ENCODE measurements at places on chromosomes 1 and 21. TPM values are rescaled to one million over a fixed set of nuclear protein-coding genes. Genes with fewer than 3 reads are reported as not detected.

GRCh38 chr21:29638138-29638537 is 301.7 kb downstream of the GRIK1 start:
- H3K27me3 ChIP-seq: no peaks in the 10 kb centered on the region
- H3K4me3 ChIP-seq: no peak overlapping the region
- H3K27ac ChIP-seq: no peak overlapping the region
- no peaks in the 10 kb centered on the region for H3K4me1 ChIP-seq
- no peaks in the 10 kb centered on the region for H3K36me3 ChIP-seq

GRCh38 chr1:196857188-196857587 is 30.7 kb upstream of the CFHR4 start:
- H3K27me3 ChIP-seq: no peaks in the 10 kb centered on the region
- no peak for DNase-seq
- no peaks in the 10 kb centered on the region for H3K4me1 ChIP-seq
- no peak overlapping the region for H3K27ac ChIP-seq

OR2T29 gene
- not detected for total RNA-seq

FNDC10 gene
- 34.9 TPM for total RNA-seq

CELF3 gene
- 0.42 TPM for total RNA-seq

LIN28A gene
- total RNA-seq: 1,150 TPM

C1orf94 gene
- 5.5 TPM for total RNA-seq

LENEP gene
- 0.48 TPM for total RNA-seq

- DNase-seq: no peak
- H3K4me3 ChIP-seq: no peak overlapping the region
- no peaks in the 10 kb centered on the region for H3K27me3 ChIP-seq
- 0 out of 2 replicates have a peak, but pooled peaks cover 3% of the 10 kb centered on the region for H3K4me1 ChIP-seq
Measured at GRCh38 chr1:116769104-116769452, 14.8 kb downstream of the CD2 start.

FCMR gene
- 0.37 TPM for total RNA-seq

SYTL1 gene
- total RNA-seq: 19.7 TPM

- no peaks in the 10 kb centered on the region for H3K36me3 ChIP-seq
- no peak overlapping the region for H3K27ac ChIP-seq
- H3K4me3 ChIP-seq: no peak overlapping the region
- H3K4me1 ChIP-seq: no peaks in the 10 kb centered on the region
- no peaks in the 10 kb centered on the region for H3K27me3 ChIP-seq
Measured at GRCh38 chr1:55823541-55824250, 608.5 kb upstream of the USP24 start.

PLA2G2E gene
- not detected for total RNA-seq

DNA sequence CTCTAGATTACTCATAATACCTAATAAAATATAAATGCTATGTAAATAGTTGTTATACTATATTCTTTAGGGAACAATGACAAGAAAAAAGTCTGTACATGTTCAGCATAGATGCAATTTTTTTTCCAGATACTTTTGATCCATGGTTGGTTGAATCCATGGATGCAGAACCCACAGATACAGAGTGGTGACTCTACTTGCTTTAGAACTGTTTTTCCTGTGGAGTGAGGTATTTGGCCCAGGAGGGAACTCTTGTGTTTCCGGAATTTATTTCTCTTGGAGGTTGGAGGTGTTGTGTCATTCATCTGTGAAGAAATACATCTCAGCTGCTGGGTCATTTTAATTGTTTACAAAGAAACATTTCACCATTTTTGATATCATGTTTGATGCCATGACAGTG is 28.7 kb downstream of the TMEM200B start:
- no peak for DNase-seq
- no peak overlapping the region for H3K27ac ChIP-seq
- peaks cover 28% of the 10 kb centered on the region for H3K36me3 ChIP-seq
- H3K4me1 ChIP-seq: peaks cover 15% of the 10 kb centered on the region
- no peak overlapping the region for H3K4me3 ChIP-seq

DNA sequence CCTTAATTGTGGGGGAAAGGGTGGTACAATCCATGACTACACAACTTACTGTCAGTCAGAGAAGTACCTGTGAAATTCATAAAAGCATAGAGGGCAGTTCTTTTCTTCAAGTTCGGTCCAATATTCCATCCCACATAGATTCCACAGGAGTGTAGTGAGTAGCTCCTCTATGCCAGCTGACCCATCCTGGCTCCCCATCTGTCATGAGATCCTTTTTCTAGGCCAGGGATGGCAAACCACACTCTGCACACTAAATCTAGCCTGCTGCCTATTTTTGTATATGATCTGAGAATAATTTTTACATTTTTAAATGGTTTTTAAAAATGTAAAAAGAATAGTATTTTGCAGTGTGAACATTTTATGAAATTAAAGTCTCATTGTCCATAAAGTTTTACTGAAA is 107.0 kb upstream of the TSPAN2 start:
- peaks cover 7% of the 10 kb centered on the region for H3K4me1 ChIP-seq
- H3K27ac ChIP-seq: no peak overlapping the region
- no peak for DNase-seq
- no peaks in the 10 kb centered on the region for H3K36me3 ChIP-seq
- no peak overlapping the region for H3K4me3 ChIP-seq
- H3K27me3 ChIP-seq: no peaks in the 10 kb centered on the region

DNA sequence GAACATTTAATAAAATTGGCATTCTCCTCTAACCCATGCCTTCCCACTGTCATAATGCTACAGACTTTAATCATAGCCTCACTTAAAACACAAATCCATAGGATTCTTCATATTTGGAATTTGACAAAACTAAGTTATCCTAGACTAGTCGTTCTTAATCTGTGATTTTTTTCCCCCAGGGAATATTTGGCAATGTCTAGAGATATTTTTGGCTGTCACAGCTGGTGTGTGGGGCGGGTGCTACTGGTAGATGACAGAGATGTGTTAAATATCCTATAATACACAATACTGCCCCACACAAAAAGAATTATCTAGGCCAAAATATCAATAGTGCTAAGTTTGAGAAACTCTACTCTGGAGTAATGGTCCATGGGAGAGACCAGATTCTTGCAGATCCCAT is 95.8 kb upstream of the HMGB4 start:
- H3K4me1 ChIP-seq: no peaks in the 10 kb centered on the region
- DNase-seq: no peak
- no peak overlapping the region for H3K27ac ChIP-seq
- no peak overlapping the region for H3K4me3 ChIP-seq

- H3K4me3 ChIP-seq: peak overlapping the region; percentile 82
- H3K4me1 ChIP-seq: peaks cover 44% of the 10 kb centered on the region
- H3K27me3 ChIP-seq: no peaks in the 10 kb centered on the region
- DNase-seq: no peak
- no peaks in the 10 kb centered on the region for H3K36me3 ChIP-seq
Measured at GRCh38 chr1:84688463-84689061, 1.7 kb downstream of the SSX2IP start.

DNA sequence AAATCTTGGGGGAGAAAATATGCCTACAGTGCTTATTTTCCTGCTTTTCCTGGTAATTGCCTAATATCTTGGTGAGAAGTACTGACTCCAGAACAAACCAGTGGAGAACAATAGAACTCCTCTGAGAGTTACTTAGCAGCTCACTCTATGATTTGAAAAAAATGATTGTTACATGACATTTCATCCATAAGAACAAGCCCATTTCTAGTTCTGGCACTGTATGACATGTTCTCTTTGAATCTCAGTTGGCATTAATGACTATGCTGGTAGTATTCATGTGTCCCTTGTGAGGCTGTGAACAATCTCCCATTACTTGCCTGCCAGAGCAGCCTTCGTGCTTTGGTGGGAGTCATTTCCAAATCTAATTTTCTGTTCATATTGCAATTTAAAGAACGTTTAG is 58.0 kb downstream of the CLIC4 start:
- no peak overlapping the region for H3K4me3 ChIP-seq
- H3K4me1 ChIP-seq: peaks cover 14% of the 10 kb centered on the region
- no peaks in the 10 kb centered on the region for H3K27me3 ChIP-seq
- H3K36me3 ChIP-seq: peaks cover 40% of the 10 kb centered on the region
- no peak for DNase-seq

HORMAD1 gene
- not detected for total RNA-seq

- H3K4me3 ChIP-seq: no peak overlapping the region
- H3K27ac ChIP-seq: 0 out of 2 replicates have a peak overlapping the region, but pooled peaks have one; percentile 12
- no peak for DNase-seq
Measured at GRCh38 chr1:150414592-150414991, 50.6 kb downstream of the RPRD2 start.

DNA sequence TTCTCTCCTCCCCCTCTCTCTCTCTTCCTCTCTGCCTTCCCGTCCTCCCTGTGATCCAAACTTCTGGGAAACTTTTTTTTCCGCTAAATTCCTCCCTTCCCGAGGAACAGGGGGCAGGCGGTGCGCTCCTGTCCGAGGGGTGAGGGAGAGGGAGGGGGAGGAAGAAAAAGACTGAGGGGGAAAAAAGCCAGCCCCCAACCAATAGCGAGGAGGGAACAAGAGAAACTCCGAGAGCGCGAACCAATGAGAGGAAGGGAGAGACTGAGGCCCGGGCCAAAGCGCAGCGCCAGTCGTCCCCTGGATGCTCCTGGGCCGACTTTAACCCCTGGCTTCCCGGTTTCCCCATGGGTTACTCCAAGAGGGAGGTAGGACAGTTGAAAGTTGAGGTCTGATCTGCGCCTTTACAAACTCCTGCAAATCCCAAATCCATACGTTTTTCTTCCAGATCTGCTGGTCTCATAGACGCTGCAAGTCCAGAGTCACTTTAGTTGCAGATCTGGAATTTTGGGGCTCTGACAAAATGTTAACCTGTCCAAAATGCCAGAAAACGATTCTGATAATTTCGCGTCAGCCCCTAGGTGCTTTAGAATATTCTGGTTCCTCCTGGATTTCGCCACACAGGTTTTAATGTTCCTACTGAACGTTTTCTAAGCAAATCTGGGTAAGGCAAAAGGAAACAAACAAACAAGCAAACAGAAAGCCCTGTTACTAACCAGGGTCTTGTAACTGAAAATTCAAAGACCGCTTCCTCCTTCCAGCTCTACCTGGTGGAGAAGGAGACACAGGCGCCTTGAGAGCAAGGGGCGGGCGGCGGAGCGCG is at the start of gene TBX15:
TBX15 (minus strand) TSS at position 158 of the 820 bp plus-strand sequence. CDS start 548 bp downstream, outside the sequence.
- DNase-seq: peak; percentile 69
- H3K27me3 ChIP-seq: peaks cover 100% of the 10 kb centered on the region
- H3K4me3 ChIP-seq: peak within 1 kb of the TSS; percentile 74
- no peaks in the 10 kb centered on the region for H3K36me3 ChIP-seq

PRKAA2 gene
- 8.1 TPM for total RNA-seq

GRCh38 chr1:206509612-206510257 is 2.4 kb downstream of the RASSF5 start:
- no peaks in the 10 kb centered on the region for H3K36me3 ChIP-seq
- H3K27me3 ChIP-seq: peaks cover 65% of the 10 kb centered on the region
- no peak overlapping the region for H3K4me3 ChIP-seq
- DNase-seq: no peak
- peaks cover 26% of the 10 kb centered on the region for H3K4me1 ChIP-seq

DNA sequence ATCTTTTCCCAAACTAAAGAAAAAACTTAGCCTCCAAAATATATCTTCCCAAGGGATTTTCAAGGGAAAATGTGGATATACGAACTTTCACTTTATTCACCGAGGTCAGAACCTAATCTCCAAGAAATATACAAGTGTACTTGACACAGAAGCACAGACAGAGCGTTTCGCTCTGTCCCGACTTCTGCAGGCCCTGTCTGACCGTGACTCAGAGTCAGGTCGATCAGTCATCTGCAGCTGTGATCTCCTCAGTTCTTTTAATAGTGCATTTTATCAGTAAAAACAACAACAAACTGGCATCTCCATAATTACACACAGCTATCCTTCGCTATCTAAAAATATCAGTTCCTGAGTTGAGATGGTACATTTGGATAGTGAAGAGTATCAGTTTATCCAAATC is 226.6 kb downstream of the TM2D1 start:
- no peaks in the 10 kb centered on the region for H3K36me3 ChIP-seq
- DNase-seq: no peak
- H3K4me3 ChIP-seq: no peak overlapping the region
- peaks cover 10% of the 10 kb centered on the region for H3K4me1 ChIP-seq

CSF1 gene
- total RNA-seq: 2.5 TPM

GRCh38 chr1:1132956-1133750 is 17.3 kb upstream of the C1orf159 start:
- DNase-seq: no peak
- no peaks in the 10 kb centered on the region for H3K36me3 ChIP-seq
- peaks cover 6% of the 10 kb centered on the region for H3K4me1 ChIP-seq
- H3K27ac ChIP-seq: peak overlapping the region; percentile 76
- no peak overlapping the region for H3K4me3 ChIP-seq

- no peaks in the 10 kb centered on the region for H3K36me3 ChIP-seq
- peak overlapping the region; percentile 55 for H3K27ac ChIP-seq
- DNase-seq: no peak
- H3K4me3 ChIP-seq: no peak overlapping the region
- H3K4me1 ChIP-seq: peaks cover 44% of the 10 kb centered on the region
Measured at GRCh38 chr1:53454019-53454418, 5.2 kb upstream of the DMRTB1 start.

PDC gene
- total RNA-seq: not detected

DNA sequence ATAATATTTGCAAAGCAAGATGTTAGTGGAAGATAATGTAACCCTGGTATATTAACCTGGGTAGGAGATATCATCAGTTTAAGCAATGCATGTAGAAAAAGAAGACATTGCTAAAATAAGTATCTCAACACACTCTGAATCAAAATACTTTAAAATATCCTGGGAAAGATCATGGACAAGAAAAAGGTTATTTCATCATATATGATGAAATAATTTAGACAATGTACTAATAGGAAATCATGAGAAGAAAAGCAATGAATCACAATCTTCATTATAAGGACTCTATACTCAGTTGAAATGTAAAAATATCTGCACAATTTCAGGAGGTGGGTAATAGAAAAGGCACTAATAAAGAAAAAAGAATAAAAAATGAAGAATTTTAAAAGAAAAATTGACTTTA is 158.8 kb downstream of the KCNT2 start:
- H3K27ac ChIP-seq: no peak overlapping the region
- no peak overlapping the region for H3K4me3 ChIP-seq
- DNase-seq: no peak
- H3K27me3 ChIP-seq: no peaks in the 10 kb centered on the region
- H3K4me1 ChIP-seq: peaks cover 42% of the 10 kb centered on the region

DNA sequence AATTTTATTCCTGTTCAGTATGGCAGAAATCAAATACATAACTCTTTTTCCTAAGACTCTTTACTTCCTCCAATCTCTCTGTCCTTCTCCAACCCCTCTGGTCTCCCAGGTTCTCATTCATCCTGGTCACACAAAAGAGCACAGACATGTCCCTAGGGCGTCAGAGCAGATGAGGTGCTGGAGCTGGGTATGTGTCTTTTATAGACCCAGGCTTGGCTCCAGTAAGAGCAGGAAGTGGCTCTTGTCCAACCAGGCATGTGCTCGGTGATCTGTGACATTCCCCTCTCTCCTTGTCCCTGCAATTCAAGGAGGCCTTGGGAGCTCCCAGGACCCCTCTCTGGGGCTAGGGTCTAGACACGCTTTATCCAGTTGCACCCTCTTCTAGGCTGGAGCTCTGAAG is 18.0 kb upstream of the LCE2D start:
- no peaks in the 10 kb centered on the region for H3K4me1 ChIP-seq
- peaks cover 68% of the 10 kb centered on the region for H3K36me3 ChIP-seq
- no peak overlapping the region for H3K4me3 ChIP-seq
- no peak overlapping the region for H3K27ac ChIP-seq
- H3K27me3 ChIP-seq: no peaks in the 10 kb centered on the region

- H3K27me3 ChIP-seq: no peaks in the 10 kb centered on the region
- peaks cover 19% of the 10 kb centered on the region for H3K4me1 ChIP-seq
- DNase-seq: no peak
- H3K4me3 ChIP-seq: no peak overlapping the region
Measured at GRCh38 chr1:83632906-83633305, 366.0 kb downstream of the TTLL7 start.

- no peak overlapping the region for H3K27ac ChIP-seq
- no peaks in the 10 kb centered on the region for H3K36me3 ChIP-seq
- H3K4me3 ChIP-seq: no peak overlapping the region
- peaks cover 21% of the 10 kb centered on the region for H3K4me1 ChIP-seq
Measured at GRCh38 chr1:245807954-245808719, 653.4 kb downstream of the KIF26B start.

- peaks cover 60% of the 10 kb centered on the region for H3K4me1 ChIP-seq
- H3K27me3 ChIP-seq: no peaks in the 10 kb centered on the region
- no peak overlapping the region for H3K4me3 ChIP-seq
- peak overlapping the region; percentile 79 for H3K27ac ChIP-seq
Measured at GRCh38 chr21:42672699-42673458, 19.5 kb downstream of the PDE9A start.
